NCI-H1417 treated with DMSO at 0.1 percent for 48 hours (cell line): ENCODE measurements at places on chromosomes 11 and 22.

- DNase-seq: no peak
These were observed 29.4 kb downstream of the SLC1A2 start for GRCh38 chr11:35389897-35390465.

GRCh38 chr11:6652182-6652581 is 3.4 kb downstream of the DCHS1 start:
- no peak for DNase-seq

GRCh38 chr11:114262681-114263512 is 33.3 kb upstream of the NNMT start:
- DNase-seq: peak; percentile 29

GRCh38 chr22:40694411-40694810 is 15.1 kb downstream of the MCHR1 start:
- DNase-seq: no peak

- no peak for DNase-seq
These were observed 42.0 kb downstream of the FAM83F start for GRCh38 chr22:40036591-40037225.

- no peak for DNase-seq
These were observed 453.5 kb downstream of the LRRC4C start for GRCh38 chr11:41005986-41006385.
